ENCODE measurements at places on chromosomes 7 and 10.

DNA sequence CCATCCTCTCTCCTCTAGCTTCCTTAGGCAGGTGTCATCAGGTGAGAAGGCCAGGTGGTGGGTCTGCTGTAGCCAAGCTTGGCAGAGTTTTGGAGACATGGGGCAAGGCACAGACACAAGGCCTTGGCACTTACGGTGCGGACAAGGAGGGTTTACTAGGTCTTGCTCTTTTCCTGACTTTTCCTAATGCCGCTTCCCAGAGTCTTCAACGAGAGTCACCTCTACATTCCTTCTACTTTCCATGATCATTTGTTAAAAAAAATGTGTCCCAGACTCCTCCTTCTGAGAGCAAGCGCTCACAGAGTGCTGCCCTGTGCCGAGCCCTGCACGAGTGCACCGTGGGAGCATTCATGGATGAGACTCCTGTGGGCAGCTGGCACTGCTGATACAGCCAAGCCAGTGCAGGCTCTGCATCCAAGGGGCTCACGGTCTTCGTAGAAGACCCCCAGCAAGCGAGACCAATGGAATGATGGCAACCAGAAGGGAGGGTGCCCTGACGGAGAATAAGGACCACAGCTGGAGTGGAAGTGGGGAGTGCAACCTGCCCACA lies 243.0 kb upstream of the MKI67 start:
- no peak for DNase-seq

- DNase-seq = no peak
These were observed 5.8 kb upstream of the CYP3A7 start for GRCh38 chr7:99740573-99741440.

DNA sequence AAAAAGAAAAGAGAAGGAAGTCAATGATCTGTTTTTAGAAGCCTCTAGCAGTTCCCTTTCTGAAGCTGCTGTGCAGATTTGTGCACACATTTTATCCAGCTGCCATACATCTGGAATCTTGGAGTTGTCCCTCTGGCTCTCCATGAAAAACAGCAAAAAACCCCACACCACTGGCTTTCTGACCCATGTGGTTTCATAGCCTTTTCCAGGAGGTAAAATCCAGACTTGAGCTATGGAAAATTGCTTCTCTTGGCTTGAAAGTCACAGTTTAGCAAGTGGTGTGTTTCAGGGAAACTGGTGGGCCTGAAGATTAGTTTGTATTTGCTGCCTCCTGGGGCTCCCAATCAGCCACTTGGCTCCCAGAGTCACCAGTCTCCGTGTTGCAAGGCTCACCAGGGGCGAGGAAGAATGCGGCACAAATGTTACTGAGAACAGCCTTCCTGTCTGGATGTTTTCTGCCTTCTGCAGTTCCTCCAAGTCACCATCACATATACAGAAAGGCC lies 50.1 kb upstream of the ADRB1 start:
- DNase-seq = no peak

DNA sequence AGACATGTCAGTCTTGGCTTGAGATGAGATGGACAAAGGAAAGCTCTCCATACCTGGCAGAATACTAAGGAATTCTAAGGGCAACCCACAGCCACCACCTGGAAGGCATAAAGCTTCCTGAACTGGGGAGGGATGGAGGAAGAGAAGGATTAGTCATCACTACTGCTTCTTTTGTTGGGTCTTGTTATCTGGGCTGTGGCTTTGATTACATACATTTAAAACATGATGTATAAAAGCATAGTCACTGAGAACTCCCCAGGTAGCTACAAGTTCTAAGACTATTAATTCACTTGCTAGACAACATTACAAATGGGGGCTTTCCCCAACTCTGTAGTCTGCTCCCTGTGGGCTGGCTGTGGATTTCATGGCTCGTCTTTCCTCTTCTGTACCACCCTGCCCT lies 58.2 kb downstream of the RBM33 start:
- no peak for DNase-seq

GRCh38 chr7:22346383-22347107 lies 10.4 kb downstream of the RAPGEF5 start:
- DNase-seq = no peak

GRCh38 chr10:97738616-97739015 lies 1.7 kb downstream of the ZFYVE27 start:
- DNase-seq = no peak

DNA sequence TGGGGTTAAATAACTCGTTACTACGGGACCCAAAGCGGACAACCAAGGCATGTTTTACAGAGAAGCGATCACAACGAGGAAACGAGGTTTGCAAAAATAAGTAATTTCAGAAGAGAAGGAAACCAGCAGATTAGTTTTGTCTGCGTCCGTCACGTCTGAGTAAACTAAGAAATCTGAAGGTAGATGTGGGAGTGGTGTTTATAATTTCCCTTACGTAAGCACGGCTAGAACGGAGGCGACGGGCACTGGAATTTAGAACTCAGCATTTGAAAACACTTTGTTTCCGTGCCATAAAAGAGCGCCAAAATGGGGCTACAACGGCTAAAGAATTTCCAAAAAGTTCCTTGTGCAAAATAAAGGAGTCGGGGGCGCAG lies 718 bp upstream of the UMAD1 start:
- DNase-seq = peak; percentile 64

DNA sequence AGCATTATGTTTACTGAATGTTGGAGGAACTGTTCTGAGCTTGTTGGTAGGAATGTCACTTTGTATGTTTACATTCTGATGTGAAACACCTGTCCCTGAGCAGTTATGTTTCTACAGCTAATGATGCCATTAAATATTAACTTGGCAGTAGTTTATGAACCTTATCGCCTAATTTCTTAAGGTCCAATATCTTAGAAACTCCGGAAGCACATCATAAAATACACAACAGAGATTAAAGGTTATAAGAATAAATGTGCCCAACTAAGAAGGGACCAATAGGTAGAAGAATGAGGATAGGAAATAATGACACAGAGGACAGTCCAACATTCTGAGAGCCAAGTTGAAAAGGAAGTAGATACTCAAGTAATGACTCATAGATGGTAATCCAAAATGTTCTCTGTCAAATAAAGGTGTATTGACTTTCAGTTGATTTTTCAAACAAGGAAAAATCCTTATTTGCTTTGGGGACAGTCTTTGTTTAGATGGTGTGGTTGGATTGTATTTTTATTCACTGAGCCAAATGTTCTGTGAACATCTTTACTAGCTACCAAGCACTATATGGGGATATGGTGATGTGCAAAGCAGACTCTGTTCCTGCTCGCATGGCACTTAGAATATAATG lies 31.9 kb downstream of the LCOR start:
- no peak for DNase-seq

GRCh38 chr7:923108-924041 lies 31.1 kb downstream of the ADAP1 start:
- peak; percentile 93 for DNase-seq

DNA sequence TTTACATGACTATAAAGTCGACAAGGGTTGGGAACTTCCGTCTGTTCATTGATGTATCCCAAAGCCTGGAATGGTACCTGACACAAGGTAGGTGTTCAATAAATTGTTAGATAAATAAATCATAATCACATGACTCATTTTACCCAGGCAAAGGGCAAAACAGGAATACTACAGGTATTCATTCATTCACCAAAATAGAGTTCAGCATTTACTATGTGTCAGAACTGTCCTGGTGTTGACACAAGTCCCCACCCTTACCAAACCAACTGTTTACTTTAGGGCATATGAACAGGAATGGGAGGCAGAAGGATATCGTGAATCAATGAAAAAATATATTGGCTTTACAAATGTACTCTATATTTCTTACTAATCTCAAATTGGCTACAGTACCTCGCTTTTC lies 666 bp upstream of the YAE1 start:
- DNase-seq = no peak

DNA sequence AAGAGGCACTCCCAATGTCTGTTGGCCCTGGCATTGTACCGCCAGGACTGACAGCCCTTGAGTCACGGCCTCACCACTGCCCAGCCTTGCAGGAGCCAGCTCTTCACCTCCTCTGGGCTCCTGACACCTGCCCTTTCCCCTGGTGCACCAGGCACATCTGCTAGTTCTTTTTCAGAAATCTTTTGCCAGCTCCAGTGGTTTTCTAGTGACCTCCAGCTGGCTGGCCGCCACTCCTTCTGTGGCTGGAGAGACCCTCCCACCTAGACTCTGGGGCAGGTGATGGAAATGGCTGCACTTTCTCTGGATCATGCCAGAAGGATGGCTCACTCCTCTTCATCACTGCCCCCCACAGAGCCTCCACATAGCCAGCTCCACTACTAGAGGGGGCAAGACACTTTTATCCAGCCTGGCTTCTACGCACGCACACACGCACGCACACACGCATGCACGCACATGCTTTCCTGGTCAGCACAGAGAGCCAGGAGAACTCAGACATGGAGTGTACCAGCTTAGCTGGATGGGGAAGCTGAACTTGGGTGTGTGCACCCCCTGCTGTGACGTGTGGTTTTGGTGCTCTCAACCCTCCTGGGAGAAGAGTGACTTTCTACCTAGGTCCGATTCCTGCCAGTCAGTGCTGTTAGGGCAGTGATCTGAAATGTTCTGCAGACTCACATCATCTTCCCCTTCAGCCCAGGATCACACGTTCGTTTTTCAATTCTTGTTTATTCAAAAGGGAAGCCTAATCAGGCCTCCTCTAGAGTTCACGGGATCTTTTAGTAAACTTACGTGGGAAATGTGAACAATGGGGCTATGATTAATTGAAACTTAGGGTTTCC lies 222.0 kb downstream of the PRPF18 start:
- DNase-seq = no peak

GRCh38 chr10:62326176-62326575 lies 48.0 kb upstream of the ZNF365 start:
- DNase-seq = no peak

DNA sequence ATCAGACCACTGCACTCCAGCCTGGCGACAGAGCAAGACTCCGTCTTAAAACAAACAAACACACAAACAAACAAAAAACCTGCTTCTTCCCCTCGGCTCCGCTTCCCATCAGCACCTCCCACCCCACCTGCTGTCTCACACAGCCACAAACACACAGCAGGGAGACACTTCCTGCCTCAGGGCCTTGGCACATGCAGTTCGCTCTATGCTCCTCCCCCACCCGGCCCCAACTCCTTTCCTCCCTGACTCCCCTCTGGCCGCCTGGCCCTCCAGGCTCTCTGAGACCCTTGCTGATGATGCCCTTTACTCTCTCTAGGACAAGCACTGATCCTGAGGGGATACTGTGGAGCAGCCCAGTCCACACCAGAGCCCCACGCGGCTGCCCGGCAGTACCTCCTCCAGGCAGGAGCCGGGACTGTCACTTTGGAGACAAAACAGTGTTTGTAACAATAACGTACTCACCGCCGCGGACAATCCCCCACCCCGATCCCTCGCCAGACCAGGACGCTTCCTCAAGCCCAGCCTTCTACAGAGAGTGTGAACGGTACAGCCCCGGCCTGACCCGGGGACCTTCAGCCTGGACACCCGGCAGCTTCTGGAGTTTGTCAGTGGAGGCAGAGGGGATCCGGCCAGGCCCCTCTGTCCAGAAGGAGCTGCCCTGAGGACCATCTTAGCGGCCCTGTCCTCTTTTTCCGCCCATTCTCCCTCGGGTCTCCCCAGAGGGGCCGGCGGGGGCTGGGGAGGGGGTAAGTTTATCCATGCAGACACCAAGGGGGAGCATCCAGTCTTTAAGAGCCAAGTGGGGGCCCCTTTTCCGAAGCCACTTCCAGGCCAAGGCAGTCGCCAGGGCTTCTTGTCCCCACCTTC lies 50.0 kb upstream of the GTF2IRD1 start:
- DNase-seq = no peak

DNA sequence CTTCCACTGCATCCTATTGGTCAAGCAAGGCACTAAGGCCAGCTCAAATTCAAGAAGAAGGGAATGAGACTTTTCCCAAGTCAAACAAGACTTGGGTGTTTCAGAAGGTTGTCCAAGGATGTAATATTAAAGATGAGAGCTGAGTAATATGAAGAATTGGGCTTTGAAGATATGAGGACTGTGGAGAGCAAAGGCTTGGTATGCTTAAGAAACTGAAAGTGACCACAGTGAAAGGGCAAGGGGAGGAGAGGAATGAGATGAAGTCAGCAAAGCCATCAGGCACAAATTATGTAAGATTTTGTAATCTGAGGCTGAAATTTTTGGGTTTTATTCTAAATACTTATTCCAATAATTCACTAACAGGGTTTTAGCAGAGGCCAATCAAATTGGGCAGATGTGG lies 38.6 kb upstream of the NPY start:
- DNase-seq = no peak

- DNase-seq = no peak
These were observed 7.8 kb downstream of the AFAP1L2 start for GRCh38 chr10:114396464-114396863.

GRCh38 chr10:116972131-116972530 lies 32.9 kb downstream of the SHTN1 start:
- DNase-seq = no peak

DNA sequence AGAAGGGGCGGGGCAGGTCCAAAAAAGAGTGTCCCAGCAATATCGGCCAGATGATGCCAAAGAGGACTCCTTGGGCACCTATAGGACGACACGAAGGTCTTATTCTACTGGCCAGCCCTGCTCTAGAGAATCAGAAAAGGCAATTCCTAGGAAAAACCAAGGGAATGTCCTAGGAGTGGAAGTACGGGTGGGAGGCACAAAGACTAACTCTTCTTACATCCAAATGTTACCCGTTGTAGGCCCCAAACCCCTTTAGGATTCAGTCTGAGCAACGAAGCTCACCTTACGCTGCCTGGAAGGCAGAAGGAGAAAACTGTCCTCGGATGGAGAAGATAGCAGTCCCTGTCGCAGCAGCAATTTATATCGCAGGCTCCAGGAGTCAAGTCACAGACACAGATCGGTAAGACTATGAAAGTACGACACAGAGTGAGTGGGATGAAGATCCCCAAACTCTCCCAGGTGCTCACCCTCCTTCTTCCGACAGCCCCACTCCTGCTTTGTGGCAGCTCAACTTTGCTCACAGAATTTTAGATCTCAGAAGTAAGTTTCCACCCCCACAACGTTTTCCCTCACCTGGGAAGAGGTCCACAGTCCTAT lies 558 bp downstream of the TCTN3 start:
- DNase-seq = no peak

- no peak for DNase-seq
These were observed 969 bp downstream of the PPP1R3A start for GRCh38 chr7:113917840-113918239.

DNA sequence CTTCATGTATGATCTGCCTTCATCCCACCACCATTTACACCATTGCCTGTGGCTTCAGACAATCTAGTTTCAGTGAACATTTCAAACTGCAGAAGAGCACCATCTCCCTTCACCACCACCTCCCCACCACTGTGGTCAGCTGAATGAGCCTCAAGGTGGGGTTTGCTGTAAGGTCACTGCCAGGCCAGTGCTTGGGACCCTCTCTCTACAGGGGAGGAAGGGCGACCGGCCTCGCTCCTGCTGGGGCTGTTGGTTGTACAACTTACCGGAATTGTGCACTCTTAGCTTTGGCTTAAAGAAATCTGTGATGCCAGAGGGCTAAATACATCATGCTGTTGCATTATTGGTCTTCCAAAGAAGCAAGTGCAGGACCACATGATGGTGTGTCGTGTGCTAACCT lies 26.6 kb downstream of the PFKP start:
- no peak for DNase-seq

- DNase-seq = peak; percentile 38
These were observed 1.6 kb downstream of the FAM24A start for GRCh38 chr10:122911889-122912484.

Measured in T-helper 2 cell treated with Interferon-gamma antibody and Interleukin-4, amounts not matched to agents 5 μg/mL and 100 μg/mL, for 36 hours (primary cell).